ENCODE measurements at places on chromosomes 2 and 18. TPM values are rescaled to one million over a fixed set of nuclear protein-coding genes. Genes with fewer than 3 reads are reported as not detected.

- no peak for DNase-seq
These were observed 172.8 kb upstream of the FOSL2 start for GRCh38 chr2:28219758-28220368.

Gene SOCS6
- total RNA-seq = 15.5 TPM

GRCh38 chr18:76499637-76500340 is 4.7 kb upstream of the ZNF516 start:
- DNase-seq = no peak

Gene RAD51AP2
- 0.24 TPM for total RNA-seq

DNA sequence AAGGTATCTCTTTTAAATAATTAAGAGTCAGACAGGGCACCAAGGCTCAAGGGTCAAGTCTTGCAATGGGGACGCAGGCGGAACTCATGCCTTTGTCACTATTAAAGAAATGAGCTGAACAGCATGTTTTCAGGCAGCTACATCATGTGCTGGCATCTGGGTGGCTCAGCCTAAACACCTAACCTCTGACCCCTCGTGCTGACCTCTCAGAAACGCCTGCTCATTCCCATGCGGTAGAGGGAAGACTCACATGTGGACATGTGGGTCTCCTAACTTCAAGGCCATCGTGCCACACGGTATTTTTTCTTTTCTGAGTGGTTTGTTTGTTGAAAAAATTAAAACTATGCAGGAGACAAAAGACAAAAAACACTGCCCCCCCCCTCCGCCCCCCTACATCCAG is 31.3 kb downstream of the CYP27C1 start:
- DNase-seq = no peak

DNA sequence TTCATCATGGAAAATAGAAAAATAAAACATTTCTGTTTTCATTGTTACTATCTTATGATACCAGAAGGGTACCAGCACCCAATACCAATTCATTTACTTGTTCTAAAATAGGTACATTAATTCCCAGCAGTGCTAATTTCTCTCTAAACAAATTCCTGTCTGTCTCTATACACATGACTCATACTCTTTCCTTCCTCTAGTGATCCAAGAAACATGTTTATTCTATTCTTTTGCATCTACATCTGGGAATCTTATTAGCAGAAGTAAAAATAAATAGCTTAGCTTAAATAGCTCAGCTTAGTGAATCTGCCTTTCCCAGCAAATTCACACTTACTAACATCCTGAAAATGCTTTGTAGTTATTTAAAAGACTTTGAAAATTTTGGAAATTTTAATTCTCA is 84.5 kb upstream of the MAPRE2 start:
- DNase-seq = no peak

GRCh38 chr2:117087535-117088291 is 726.8 kb upstream of the DDX18 start:
- DNase-seq = peak; percentile 71

GRCh38 chr2:9033385-9034168 is 30.1 kb upstream of the MBOAT2 start:
- peak; percentile 47 for DNase-seq

DNA sequence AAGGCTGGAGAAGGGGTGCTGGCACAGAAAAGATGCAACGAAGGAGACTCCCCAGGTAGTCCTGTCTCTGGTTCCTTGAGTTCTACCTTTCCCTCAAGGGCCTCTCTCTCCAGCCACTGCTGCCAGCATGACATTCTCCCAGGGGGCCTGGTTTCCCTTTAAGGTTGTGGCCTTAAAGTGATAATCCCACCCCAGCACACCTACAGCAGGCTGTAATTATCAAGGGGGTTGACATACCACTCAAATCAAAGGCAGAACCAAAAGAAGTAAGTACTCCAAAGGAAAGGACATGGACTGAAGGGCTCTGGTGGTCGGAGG is 127.4 kb upstream of the MSH6 start:
- no peak for DNase-seq

DNA sequence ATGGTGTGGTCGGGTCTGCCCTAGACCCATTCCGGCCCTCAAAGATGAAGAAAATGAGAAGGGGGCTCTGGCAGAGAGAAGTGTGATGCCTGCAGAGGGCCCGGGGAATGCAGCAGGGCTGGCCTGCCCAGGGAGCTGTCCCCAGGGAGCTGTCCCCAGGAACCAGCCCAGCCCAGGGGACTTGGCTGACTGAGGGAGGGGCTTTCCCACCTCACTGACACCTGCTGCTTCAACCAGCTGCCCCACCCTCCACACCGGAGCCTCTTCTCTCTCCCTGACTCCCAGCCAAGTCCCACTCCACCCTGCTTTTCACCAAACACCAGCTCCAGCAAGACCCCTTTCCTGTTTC is 111.2 kb downstream of the STPG4 start:
- DNase-seq = no peak

Gene DLGAP1
- 135 TPM for total RNA-seq

DNA sequence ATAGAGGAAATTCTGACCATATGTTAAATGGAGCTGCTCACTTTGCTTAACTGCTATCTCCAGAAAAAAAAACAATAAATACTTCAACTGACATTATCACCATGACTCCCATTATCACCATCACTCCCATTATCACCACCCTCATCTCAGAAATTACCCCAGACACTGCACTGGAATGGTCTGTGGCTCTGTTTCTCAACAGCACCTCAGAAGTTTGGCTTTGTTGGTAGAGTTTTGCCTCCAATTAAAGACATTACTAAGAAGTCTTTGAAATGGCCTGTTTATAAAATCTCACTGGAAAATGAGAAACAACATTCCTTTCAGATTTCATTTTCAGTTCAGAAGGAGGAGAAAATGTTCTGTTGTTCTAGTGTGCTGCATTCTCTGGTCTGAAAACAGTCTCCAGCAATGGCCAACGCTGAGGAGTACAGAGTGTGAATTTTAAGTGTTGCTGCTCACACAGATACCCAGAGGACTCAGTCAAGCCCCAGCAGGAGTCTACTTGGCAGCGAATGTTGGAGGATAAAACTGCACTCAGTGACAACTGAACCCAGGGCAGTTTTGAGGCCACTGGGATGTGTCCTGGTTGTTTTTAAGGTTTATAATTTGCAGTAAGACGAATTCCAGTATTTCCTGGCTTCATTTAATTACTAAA is 364.5 kb upstream of the CDH2 start:
- DNase-seq = no peak

DNA sequence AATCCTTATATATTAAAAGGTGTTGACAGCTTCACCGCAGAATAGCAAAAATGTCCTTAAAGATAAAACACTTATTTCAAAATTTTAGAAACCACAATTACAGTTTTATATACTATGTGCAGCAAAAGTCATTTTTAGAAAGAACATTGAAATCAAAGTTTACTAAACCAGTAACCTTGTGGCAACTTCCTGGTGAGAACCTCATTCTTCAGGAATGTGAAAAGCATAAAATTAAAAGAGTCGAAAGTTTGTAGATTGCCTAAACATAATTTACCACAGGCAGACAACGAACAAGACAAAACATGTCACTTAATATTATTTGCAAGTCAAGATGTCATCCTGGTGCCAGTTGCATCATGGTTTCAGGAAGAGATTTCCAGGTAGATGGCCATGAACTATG is 108.3 kb upstream of the NRP2 start:
- no peak for DNase-seq

DNA sequence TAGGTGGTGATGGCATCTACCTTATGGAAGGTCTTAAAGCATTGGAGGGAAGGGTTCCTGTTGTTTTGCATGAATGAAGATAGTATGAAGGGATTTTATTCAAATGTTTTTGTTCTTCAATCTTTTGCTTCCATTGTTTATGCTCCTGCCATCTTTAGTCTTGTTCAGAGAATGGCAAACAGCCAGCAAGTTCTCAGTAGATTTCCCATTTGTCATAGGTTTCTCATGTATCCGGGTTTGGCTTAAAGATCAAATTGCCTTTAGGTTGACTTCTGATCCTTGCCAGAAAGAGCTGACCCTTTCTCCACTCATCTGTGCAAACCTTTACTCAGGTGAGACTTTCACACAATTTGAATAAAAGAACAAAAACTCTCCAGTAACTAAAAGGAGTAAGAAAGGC is 44.2 kb upstream of the STAT4 start:
- DNase-seq = no peak

DNA sequence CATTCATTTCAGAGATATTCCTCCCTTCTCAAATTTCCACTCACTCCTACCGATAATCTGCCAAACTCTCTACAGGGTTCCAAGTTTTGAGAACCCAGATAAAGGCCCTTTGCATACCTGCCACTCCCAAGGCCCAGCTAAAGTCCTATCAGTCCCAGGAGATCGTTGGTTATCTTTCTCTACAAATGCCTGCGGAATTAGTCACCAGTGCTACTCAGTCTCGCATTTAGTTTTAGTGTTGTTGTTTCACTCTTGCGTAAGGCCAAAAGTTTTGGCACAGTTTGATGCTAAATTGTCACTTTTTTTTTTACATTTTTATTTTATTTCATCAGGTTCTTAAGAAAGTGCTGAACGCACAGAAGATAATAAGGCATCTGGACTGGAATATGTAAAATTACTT is 29.2 kb upstream of the SETBP1 start:
- peak; percentile 46 for DNase-seq

DNA sequence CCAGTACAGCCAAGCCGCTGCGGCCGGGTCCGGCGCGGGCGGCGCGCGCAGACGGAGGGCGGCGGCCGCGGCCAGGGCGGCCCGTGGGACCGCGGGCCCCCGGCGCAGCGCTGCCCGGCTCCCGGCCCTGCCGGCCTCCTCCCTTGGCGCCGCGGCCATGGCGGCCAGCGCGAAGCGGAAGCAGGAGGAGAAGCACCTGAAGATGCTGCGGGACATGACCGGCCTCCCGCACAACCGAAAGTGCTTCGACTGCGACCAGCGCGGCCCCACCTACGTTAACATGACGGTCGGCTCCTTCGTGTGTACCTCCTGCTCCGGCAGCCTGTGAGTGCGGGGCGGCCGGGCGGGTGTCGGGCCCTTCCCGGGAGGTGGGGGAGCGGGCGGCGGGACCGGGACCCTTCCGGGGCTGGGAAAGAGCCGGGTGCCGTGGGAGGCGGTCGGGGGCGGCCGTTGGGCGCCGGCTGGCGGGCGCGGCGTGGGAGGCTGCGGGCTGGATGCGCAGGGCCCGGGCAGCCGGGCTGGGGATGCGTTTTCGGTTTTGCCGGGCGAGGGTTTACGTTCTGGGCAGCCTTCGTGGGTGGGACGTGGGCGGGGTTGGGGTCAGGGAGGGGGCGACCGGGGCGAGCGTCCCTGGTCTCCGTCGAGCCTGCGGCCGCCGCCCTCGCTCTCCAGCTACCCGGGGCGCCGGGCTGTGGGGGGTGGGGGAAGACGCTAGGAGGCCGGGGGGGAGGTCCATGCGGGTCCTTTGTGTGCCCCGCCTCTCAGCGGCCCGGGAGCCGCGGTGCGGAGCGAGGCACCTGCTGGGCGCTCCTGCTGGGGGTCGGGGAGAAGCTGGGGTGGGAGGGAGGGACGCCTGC is 537 bp downstream of the AGFG1 start:
- DNase-seq = peak; percentile 39

Measured in A673 (cell line).